ENCODE measurements at places on chromosomes 2 and 18.

DNA sequence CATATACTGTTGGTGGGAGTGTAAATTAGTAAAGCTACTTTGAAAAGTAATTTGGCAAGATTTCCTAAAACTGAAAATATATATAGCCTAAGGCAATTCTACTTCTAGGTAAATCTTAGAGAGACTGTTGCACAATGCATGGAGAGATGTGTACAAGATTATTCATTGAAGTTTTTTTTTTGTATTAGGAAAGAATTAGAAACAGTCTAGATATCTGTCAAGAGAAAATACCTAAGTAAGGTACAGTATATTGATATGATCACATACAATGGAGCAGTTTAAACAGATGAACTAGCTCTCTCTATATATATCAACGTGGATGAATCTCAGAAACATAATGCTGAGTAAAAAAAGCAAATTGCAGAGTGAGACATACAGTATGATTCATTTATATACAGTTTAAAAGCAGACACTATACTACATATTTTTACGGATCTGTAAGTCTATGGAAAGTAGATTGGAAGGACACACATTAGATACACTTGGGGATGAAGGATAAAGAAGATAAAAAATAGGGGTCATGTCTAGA, 59.3 kb upstream of the ACVR1 start:
- no peak for DNase-seq

DNA sequence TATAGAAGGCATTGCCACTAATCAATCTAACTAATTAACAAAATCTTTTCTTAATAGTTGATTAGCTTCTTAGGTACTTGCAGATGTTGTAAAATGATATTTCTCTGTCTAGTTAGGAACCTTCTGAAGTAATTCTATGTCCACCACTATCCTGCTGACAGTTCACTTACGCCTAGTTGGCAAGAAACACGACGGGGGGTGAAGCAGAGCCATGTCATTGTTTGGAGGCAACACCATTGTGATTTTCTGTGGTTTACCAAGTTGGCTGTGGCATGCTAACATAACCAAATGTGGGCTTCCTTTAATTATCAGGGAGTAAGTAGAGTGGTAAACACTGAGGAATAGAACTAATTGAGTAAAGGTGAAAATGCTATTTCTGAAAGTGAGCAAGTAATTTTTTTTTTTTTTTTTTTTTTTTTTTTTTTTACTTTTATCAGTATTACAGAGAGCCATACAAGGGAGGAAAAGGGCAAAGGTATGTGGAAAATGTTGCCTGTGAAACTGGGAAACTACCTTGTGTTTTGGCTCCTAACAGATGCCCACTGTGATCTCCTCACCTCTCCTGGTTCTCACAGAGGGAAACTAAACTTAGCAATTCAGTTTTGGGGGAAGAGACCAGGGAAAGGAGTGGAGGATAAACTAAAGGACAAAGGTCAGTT, 126.8 kb downstream of the MEIS1 start:
- no peak for DNase-seq

DNA sequence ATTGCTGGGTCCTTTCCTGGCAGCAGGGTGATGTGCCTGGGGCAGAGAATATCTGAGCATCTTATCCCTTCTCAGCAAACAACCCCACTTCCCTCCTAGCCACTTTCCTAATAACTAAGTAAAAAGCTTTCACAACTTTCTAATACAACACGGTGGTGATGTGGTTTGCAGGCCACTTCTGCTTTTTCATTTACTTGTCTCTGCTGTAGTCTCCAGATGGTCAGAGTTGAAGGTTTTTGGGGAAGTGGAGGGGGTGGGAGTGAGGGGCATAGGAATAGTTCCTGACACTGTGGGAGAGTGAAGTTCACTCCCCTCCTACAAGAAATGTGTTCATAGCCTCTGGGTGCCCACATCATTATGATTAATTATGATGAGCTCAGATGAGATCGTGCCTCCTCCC, 11.6 kb downstream of the OXER1 start:
- no peak for DNase-seq

GRCh38 chr2:5409898-5410381, 282.2 kb upstream of the SOX11 start:
- no peak for DNase-seq

GRCh38 chr2:165594935-165595255, 125.4 kb downstream of the CSRNP3 start:
- DNase-seq = no peak

- DNase-seq = no peak
These were observed 395.3 kb downstream of the TSN start for GRCh38 chr2:122150524-122151280.

DNA sequence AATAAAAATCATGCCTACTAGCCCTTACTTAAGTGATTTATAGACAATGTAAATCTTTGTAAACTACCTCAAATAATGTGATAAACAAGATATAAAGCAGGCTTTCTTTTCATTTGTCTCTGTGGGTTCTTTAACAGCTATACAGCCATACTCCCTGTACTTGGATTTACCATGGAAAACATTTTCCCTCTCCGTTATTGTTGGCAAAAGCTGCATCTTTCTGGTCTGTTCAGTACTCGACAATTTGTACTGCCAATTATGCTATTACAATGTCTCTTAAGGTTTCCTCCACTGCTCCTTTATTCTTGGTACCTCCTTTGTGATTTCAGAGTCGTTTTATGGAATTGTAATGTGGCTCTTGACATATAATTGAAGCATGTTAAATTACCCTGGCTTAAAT, 426.3 kb upstream of the PKDCC start:
- no peak for DNase-seq
